GM12891 (cell line): ENCODE measurements at places on chromosomes 11 and 22.
A peak's percentile ranks its signal among the peaks of the same experiment; 100 is the strongest.

GRCh38 chr11:76263657-76264056 lies 57.4 kb upstream of the WNT11 start:
- no peak for DNase-seq

GRCh38 chr11:44923115-44923514 lies 27.6 kb downstream of the TP53I11 start:
- no peak for DNase-seq

DNA sequence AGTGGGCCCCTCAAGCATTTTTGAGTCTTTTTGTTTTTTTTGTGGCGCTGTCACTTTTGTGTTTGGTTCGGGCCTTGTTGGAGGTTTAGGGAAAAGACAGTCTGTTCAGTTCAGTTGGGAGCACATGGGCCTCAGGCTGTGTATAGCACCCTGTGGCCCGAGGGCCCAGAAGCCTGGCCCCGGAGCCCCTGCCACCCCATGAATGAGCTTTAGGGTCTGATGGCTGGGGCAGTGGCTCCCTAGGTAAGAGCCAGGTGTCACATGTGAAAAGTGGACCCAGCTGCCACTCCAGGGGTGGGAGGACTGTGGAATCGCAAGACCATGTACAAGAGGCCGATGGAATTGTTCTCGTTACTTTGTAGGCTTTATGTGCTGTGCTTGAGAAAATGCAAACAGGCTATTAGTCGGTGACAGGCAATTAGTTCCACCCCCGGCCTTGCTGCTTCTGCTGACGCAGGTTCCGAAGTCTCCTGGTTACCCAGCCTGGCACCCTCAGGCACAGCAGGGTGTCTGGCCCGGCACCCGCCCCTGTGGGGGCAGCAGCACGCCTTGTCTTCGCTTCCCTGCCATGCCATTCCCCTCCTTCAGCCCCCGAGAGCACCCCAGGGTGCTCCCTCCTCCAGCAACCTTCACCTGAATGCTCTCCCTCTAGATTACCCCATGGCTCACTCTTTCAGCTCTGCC lies 38.2 kb upstream of the PARVG start:
- no peak for DNase-seq

DNA sequence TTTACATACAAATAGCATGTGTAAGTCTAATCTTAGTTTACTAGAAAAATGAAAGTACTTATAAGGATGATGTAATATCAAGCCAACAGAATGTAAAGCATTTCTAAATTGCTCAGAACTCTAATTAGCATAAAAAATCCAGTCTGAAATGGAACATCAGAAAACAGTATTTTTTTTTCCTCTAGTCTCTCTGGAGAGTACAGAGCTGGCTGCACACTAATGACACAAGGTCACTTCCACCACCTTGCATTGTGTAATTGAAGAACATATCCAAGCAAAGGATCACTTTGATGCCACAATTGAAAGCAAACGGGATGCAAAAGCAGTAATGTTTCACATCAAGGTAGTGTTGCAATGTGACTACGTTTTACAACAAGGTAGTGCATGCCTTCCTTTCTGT lies 548.0 kb upstream of the LUZP2 start:
- no peak for DNase-seq

DNA sequence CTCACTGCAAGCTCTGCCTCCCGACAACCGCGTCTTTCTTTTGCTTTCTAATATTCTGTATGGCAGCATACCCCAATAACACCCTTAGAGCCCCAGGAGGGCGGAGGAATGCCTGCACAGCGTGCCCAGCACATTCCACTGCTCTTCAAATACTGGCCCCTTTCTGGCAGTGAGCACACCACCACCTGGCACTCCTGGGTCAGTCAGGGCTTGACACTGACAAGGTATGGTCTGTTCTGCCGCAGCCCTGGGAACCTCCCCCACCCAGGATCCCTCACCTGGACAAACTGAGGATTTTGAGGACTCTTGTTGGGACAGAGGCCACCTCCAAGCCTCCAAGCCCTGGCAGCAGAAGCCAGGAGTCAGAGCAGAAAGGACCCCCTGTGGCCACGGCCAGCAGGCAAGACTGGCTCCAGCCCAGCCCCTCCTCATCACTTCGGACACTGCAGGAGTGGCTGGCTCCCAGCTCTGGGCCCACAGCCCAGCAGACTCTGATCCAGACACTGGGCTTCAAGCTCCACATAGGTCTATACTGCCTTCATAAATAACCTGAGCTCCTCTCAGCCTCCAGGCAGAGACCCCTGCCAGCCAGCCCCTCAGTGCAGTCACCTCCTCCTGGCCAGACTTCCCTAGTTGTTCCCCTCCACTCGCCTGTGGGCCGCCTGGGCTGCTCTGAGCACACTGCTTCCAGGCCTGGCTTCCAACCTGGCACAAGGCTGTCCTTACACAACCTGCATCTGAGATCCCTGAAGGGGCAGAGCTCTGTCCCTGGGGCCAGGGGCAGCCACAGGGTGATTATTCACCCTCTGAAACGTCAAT lies 14.5 kb downstream of the CARS1 start:
- no peak for DNase-seq

DNA sequence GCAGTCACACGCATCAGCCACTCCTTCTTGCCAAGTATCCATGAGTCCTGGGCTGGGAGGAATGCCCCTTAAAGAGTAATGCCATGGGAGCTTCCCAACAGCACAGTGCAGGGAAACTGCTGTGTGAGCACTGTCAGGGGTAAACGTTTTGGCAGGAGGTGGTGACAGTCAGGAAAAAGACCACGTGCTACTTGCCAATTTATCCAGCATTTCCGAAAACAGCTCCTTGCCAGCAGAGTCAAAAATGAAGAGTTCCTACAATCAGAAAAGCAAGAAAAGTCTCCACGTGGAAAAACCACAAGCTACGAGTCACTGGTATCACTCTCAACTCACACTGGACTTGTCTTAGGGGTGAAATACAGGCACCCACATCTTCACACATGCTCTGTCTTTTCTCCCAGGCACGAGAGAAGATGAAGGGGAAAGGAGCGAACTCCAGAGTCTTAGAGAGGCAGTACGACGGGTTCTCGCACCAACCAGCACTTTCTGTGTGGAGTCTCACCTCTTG lies 9.9 kb downstream of the IFT27 start:
- no peak for DNase-seq

DNA sequence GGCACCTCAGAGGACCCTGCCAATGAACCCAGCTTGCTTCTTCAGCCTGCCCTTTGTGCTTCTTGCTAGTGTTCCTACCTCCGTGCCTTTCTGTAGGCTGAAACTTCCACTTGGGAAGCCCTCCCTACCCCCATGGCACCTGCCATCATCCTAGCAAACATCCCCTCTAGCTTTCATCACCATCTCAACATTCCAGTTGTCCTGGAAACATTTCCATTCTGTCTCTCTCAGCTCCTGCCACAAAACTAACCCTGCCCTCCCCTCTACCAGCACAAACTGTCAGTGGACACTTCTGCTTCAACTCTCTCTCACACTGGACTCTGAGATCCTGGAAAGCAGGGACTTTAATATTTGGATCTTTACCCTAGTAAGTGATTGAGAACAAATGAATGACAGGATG lies 525.8 kb upstream of the TENM4 start:
- no peak for DNase-seq

DNA sequence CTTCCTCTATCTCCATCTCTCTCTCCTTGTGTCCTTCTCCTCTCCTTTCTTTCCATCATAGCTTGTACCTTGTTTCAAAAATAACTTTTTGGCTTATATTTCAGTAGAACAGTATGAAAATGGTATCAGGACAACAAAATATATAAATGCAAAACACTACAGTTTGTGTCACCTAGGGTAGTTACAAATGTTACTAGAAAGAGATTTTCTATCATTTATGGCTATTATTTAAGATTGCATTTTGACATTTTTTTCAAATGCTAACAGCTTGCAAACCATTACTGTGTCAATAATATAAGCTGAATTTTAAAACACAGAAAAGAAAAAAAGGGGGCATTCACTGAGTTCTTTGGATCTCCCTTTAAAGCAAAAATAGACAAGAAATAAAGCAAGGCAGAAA lies 392.3 kb upstream of the LRRC4C start:
- no peak for DNase-seq

- DNase-seq = no peak
These were observed at the start of gene PHLDB1 for GRCh38 chr11:118607401-118608359. TSS of gene PHLDB1 (plus strand) at chr11:118607615. CDS start at chr11:118613837, 6,222 bp downstream.

DNA sequence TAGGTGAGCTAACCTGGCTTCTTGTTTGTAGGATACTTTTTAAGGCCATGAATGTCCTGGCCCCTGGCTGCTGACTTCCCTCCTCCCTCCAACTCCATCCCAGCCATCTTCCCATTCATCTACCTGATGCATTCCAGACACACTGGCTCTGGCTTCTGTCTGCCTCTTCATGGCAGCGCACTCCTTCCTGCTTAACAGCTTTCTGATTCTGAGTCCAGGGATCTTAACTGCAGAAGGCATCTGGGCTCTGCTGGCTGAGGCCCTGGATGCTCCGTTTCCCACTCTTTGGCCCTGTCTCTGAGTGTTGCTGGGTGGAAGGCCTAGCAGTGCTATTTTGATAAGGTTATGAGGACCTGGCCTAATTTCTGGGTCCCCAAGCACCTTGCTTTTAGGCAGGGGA lies 1.8 kb upstream of the THY1 start:
- no peak for DNase-seq

DNA sequence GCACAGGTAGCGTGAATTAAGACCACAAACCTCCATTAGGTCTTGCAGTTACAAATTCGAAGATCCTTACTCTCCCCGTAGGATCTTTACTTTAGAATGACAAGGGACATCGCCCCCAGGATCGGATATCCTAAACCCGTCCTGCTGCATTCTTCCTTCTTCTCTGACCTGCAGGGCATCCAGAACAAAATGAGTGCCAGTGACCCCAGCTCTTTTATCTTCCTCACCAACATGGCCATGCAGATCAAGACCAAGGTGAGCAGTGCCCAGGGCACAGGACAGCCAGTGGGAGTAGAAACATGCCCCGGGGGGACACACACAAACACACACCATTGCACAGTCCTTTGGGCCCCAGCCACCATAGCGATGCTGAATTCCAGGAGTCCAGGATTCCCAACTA lies 42.6 kb upstream of the MPEG1 start:
- no peak for DNase-seq

- no peak for DNase-seq
These were observed 115.6 kb downstream of the SGSM3 start for GRCh38 chr22:40485813-40486667.

- no peak for DNase-seq
These were observed 16.1 kb downstream of the IGF2 start for GRCh38 chr11:2122907-2123627.

DNA sequence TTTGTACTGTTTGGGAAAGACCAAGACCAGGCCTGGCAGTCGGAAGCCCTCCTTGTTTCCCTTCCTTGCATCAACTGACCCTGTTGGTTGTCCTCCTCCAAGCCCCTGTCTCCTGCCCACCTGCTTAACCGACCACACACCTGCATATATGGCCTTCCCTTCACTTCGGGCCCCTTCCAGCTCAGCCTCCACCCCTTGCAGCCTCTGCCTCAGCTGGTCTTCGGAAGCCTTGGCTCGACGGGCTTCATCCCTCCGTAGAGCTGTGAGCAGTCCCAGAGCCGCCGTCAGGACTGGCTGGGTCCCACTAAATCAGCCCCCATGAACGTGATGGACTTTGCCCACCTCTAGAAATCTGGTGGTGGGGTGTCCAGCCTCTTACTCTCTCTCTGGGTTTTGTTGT lies 8.4 kb downstream of the NHERF4 start:
- DNase-seq = no peak

- no peak for DNase-seq
These were observed 24.8 kb upstream of the SOX10 start for GRCh38 chr22:38009000-38009806.

GRCh38 chr11:12393691-12394090 lies 16.3 kb downstream of the PARVA start:
- DNase-seq = no peak

DNA sequence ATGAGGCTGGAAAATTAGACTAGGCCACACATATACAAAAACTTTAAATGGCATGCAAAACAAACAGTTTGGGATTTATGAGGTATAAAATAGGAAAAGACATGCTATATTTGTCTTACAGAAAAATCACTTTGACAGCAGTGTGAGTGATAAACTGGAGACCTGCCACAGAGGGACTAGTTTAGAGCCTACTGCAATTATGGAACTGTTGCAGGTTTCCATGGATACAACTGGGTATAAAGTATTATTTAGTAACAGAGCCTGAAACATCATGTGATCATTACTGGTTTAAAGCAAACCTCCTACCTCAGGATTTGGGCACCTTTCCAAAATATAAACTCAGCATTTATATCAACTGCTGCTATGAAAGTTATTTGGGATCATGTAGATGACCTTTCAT lies 1032.5 kb downstream of the DLG2 start:
- DNase-seq = no peak

GRCh38 chr11:2977113-2977512 lies 15.0 kb downstream of the NAP1L4 start:
- DNase-seq = no peak

DNA sequence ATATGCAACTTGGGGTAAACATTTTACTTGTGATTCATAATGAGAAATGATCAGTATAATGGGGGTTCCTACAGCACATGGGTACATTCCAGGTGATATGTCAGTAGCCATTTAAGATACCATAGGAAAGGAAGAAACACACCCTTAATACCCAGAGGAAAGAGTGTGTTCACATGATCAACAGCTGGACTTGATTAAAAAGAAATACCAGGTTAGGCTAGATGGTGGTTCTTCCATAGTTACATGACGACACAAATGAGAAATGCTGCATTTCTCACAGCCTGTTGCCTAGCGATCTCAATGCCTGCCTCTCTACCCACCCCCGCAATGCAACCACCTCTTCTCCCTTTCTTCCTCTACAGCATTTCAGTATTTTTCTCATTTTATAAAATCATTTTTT lies 96.8 kb downstream of the TTC28 start:
- no peak for DNase-seq

DNA sequence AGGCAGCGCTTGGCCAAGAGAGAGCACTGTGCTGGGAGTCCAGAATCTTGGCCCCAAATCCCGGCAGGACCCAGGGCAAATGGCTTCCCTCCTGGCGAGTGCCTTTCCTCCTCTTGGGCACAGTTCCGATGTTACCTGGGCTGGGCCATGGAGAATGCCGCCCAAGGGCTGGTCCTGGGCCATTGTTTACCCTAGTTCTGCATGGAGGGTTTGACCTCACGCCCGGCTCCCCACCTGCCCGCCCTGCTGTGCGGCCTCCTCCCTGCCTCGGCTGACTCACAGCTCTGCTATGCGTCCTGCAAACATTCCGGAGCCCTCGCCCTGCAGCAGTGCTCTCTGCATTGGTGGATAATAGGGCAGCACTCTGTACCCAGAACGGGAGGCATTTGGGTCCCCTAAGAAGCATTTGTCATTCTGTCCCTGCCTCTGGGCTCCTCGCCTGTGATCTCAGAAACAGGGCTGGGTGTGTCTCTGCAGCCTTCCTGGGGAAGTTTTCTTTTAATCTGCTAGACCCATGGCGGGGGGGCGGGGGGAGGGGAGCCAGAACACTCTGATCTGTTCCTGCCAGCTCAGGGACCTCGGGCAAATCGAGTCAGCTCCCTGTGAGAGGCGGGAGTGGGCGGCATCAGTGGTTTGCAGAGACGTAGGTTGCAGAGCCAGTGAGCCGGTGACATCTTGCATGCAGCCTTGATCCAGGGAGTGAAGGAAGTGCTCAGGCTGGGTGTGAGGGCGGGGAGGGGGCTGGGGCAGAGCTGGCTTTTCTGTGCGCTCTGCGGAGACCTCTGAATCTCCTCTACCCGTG lies 32.9 kb upstream of the SMIM38 start:
- peak; percentile 60 for DNase-seq

- DNase-seq = no peak
These were observed 4.9 kb downstream of the MS4A15 start for GRCh38 chr11:60761436-60762190.
